ENCODE measurements at places on chromosomes 1 and 21.

- no peak for DNase-seq
These were observed 94.0 kb downstream of the IFI44 start for GRCh38 chr1:78743626-78744025.

- no peak for DNase-seq
These were observed 19.7 kb upstream of the SMPDL3B start for GRCh38 chr1:27915082-27915575.

- peak; percentile 9 for DNase-seq
These were observed 30.0 kb upstream of the SGIP1 start for GRCh38 chr1:66503841-66504470.

GRCh38 chr1:156118177-156118868 is 3.8 kb downstream of the LMNA start:
- DNase-seq = no peak

GRCh38 chr21:45266518-45267389 is 20.9 kb downstream of the POFUT2 start:
- DNase-seq = peak; percentile 12

DNA sequence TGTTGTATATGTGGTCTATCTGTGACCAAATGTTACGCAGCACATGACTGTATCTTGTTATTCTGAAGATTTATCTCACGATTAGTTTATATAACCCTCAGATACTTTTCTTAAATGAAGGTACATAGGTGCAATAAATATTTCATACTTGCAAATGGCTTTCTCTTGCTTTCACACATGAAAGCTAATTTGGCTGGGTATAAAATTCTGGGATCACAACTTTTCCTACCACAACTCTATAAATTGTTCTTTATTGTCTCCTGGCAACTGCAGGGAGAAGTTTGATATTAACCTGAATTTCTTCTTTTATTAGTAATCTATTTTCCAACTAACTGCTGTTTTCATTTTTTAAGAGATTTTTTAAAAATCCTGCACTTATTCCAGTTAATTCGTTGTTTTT is 58.9 kb downstream of the KCNK2 start:
- no peak for DNase-seq

GRCh38 chr1:215243345-215244054 is 161.0 kb downstream of the KCNK2 start:
- DNase-seq = no peak

DNA sequence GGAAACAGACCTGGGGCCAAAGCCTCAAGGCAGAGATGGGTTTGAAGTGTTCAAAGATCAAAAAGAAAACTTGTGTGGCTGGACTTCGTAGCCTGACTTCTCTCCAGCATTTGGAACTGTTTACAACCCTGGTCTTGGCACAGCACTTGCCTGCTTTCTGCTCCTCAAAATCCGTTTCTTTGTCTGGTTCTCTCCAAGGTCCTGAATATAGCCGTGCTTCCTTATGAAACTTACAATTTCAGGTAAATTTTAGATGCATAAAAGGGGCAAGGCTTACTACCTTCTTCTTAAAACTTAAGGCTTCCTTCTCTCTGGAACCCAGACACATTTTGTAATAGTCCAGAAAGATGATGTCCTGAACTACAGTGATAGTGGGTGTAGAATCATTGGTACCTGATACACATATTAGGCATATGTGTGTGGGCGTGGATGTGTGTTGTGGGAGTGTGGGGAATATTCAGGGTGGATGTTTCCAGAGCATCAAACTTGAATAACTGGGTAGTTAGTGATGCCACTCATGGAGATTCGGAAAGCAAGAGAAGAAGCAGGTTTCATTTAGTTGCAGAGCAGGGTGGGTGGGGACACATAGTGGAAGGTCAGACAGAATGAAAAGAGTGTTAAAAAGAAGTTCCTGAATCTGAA is 26.4 kb upstream of the FAM78B start:
- no peak for DNase-seq
